HFF-Myc (cell line): ENCODE measurements at places on chromosomes 16 and 17.

- no peak for DNase-seq
Observed at GRCh38 chr16:50996830-50997186, 154.3 kb downstream of the SALL1 start.

GRCh38 chr17:66287911-66288310, 14.5 kb upstream of the PRKCA start:
- no peak for DNase-seq

GRCh38 chr17:56744721-56745120, 89.0 kb downstream of the C17orf67 start:
- no peak for DNase-seq

DNA sequence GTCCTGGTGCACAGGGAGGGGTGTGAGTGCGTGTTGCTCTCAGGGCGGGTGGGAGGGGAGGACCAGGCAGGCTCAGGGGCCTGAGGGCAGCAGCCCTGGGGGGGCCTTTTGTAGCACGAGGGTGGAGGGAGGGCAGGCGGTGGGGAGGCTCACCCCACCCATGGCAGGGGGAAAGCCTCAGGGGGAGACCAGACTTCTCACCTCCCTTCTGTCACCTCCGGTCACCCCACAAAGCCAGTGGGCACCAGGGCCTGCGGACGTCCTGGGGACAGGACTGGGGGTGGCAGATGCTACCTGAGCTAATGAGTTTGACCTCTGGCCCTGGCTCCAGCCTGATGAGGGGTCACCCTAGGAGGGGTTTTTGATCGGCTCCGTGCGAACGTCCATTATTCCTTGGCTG, 39.0 kb downstream of the SOX8 start:
- no peak for DNase-seq

- peak; percentile 85 for DNase-seq
Observed at GRCh38 chr17:3659541-3660111, 8.8 kb downstream of the TAX1BP3 start.

GRCh38 chr16:89909777-89910716, 8.6 kb upstream of the MC1R start:
- no peak for DNase-seq

- DNase-seq: no peak
Observed at GRCh38 chr16:51473091-51473490, 322.0 kb upstream of the SALL1 start.

DNA sequence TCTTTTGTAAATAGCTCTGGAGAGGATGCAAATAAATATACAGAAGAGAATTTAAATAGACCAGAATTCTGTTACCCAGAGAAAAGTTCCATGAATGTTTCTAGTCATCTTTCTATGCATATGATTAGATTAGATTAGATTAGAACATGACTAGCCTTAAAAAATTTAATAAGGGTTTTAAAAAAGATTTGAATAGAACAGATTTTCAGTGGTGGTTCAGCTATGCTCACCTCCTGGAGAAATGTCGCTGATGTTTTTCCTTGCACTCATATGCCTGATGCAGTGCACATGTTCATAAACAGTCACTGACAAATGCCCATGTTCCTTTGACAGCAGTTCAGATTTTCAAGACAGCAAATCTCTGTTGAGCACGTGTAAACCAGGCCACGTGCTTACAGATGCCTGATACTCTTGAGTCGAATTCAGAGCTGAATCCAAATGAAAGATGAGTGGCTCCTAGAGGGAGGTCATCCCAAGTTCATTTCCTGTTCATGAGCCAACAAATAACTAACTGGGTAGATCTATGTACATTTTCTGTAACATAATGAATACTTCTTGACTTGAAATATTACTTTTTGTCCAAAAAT, 19.9 kb upstream of the RAB11FIP4 start:
- DNase-seq: peak; percentile 67

GRCh38 chr17:78124081-78124835, 4.3 kb downstream of the TMC6 start:
- DNase-seq: no peak

- DNase-seq: no peak
Observed at GRCh38 chr17:77470800-77471733, 330.3 kb downstream of the SEC14L1 start.

DNA sequence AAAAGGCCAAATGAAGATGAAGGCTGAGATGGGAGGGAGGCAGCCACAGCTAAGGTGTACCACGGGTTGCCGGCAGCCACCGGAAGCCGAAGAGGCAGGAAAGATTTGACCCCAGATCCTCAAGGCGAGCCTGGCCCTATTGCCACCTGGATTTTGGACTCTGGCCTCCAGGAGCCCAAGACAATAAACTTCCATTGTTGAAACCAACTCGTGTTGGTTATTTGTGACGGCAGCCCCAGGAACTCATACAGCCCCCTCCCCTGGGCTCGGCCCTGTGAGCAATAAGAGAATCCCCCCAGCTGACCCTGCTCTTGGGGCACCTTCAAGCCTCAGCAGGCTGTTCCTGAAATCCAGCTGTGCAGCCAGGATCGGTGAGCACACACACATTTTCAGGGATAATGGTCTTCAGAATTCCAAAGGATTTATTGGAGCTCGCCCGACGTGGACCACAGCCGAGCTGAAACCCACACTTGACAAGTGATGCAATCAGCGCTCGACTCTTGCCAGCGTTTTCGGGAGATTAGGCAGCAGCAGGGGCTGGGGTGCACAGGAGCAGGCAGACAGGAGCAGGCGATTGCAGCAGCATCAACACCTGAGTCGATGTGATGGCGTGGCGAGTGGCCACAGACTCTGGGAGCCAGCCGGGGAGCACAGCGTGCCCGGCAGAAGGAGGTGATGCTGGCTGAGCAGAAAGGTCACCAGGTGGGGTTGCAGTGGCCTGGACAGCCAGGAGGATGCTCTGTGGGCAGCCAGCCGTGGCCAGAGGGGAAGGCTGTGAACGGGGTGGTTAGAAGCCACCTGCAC, 22.4 kb upstream of the CBX4 start:
- DNase-seq: no peak

- no peak for DNase-seq
Observed at GRCh38 chr17:75570772-75571171, 16.8 kb upstream of the MYO15B start.

- no peak for DNase-seq
Observed at GRCh38 chr17:68437979-68438822, 19.1 kb downstream of the WIPI1 start.

DNA sequence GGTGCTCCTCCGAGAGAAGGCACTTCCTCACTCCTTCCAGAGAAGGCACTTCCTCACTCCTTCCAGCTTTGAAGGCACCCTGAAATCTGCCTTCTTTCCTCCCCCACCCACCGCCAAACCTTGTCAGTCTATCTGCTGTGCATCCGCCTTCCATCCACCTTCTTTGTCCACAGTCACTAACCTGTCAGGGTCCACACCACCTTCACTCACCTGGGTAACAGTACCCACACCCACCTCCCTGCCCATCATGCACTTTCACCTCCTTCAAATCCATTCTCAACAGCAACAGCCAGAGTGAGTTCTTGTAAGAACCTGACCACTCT, 5.2 kb downstream of the CCDC102A start:
- no peak for DNase-seq

DNA sequence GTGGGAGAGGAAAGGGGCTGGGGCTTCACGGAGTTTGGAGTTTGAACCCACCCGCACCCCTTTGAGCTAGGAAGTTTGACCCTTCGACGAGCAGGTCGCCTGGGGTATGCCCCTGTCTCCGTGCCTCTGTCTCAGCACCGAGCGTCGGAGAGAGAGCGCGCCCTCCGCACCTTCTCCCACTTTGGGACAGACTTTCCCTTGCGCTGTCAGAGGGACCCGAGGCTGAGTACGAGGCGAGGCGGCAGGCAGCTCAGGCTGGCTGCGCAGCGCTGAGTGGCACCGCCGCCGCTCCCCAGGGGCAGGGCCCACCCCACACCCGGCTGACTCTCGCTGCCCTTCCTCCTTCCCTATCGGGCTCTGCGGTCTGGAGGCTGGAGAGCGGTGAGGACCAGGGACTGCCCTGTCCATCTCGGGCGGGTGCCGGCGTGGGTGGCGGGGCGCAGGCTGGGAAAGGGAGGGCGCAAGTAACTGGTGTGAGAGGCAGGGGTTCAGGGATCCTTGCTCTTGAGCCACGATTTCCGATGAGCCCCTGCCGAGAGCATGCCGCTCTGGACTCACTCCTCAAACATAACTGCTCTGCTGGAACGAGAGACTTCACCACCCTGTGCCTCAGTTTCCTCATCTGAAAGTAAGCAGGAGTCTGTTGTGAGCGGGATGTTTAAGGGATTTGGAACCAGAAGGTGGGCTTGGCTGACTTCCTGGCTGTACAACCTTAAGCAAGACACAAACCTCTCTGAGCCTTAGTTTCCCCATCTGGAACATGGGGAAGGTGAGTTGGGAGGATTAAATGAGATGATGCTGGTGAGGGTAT, 981 bp downstream of the BEAN1 start:
- no peak for DNase-seq

- DNase-seq: no peak
Observed at GRCh38 chr16:52069866-52070265, 477.1 kb downstream of the TOX3 start.

DNA sequence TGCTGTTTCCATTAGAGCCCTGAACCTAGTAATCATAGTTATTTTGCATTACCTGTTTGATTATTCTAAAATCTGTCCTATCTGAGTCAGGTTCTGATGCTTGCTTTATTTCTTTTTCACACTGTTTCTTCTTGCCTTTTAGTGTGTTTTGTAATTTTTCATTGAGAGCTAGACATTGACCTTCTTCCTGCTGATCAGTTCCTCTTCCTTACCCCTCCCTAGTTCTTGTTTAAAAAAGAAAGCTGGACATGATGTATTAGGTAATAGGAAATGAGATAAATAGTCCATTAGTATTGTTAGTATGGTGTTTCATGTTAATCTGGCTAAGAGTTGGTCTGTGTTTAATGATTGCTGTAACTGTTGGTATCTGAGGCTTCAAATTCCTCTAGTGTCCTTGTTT, 13.4 kb downstream of the WWP2 start:
- no peak for DNase-seq

DNA sequence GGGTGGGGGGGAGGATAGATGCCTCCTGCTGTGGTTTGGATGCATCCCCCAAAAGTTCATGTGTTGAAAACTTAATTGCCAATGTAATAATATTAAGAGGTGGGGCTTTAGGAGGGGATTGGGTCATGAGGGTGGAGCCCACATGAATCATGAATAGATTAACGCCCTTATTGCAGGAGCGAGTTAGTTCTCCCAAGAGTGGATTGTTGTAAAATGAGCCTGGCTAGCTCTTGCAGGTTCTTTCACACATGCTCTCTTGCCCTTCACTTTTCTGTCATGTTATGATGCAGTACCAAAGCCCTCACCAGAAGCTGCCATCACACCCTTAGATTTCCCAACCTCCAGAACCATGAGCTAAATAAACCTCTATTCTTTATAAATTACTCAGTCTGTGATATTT, 52.0 kb downstream of the GINS3 start:
- DNase-seq: no peak

DNA sequence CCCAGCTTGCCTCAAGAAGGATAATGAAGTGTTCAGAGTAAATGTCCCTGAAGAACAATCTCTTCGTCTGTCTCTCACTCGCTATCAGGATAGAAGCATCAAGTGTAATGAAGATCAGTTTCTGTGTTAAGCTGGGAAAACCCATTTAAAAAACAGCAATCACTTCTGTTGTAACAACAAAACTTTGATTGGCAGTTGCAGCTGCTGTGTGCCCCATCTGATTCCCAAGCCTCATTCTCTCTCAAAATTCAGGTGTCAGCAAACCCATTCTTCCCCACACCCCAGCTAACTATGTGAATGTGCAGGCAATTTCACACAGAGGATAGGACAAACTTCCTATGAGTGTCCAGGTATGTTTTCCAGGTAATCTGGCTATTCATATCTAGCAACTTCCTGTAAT, 2.4 kb upstream of the HNF1B start:
- DNase-seq: no peak

- no peak for DNase-seq
Observed at GRCh38 chr16:46746821-46747776, 1.0 kb downstream of the MYLK3 start.

- DNase-seq: no peak
Observed at GRCh38 chr16:88608076-88608475, 30.3 kb upstream of the IL17C start.

- DNase-seq: no peak
Observed at GRCh38 chr17:82648742-82649331, 593 bp upstream of the WDR45B start.

DNA sequence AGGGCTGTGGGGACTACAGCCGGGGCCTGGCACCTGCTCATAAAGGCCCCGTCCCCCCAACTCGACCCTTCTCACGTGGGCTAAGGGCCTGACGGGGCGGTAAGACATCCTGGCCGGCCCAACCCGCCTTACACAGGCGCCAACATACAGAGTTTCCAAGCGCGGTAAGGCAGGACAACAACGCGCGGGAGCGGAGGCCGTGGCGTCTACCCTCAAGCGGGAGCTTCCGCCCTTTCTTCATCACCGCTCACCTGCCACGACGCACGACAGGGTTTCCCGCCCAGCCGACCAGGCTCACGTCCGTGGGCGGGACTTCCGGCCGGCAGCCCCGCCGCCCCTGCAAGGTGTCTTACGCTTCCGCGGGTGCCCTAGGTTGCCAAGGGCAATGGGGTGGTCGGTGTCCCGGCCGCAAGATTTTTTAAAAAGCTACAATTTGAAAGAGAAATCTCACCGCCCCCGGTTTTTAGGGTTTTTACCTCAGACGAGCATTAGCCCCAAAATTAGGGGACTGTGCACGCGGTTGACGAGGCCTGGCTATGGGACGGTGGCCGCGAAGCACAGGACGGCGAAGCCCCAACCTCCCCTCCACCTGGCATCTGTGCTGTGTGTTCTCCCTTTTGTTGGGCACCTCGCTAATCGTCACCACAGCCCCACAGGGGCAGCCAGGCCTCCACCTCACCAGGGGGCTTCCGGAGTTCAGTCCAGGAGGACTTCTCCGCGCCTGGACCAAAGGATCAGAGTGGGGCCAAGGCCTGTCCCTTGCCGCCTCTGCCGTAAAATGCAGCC, at the start of gene TERB1:
Gene TERB1, minus strand, starts transcription at position 265 of the 786 bp plus-strand sequence. CDS start 4,786 bp downstream, outside the sequence.
- DNase-seq: no peak

DNA sequence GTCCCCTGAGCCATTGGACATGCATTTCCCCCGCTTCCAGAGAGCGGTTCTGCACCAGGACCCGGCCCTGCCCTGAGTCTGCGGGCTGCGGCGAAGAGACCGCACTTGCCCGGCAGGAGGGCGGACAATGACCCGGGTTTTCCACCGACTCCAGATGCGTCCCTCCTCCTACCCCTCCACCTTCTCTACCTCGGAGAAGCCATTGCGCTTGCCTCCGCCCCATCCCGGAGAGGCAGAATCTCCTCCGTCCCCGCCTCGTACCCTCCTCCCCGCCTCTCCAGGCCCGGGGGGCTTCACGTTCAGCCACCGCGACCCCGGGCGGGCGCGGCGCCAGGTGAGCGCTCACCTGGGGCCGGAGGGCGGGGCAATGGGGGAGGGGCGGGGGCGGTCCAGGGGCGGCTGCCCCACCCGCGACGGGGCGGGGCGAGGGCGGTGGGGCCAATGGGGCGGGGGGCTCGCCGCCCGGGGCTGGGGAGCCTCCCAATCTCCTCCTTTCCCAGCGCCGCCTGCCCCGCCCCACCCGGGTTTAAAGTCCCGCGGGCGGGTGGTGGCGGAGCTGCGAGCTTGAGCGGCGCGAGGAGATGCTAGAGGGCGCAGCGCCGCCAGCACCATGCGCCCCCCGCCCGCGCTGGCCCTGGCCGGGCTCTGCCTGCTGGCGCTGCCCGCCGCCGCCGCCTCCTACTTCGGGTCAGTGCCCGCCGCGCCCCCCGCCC, at the start of gene WNT9B:
Gene WNT9B, plus strand, starts transcription at position 555 of the 713 bp plus-strand sequence. Its CDS starts 56 bp downstream, at position 611.
- no peak for DNase-seq

- DNase-seq: no peak
Observed at GRCh38 chr16:54277845-54278703, 8.5 kb downstream of the IRX3 start.
